ENCODE measurements at places on chromosomes 12 and 14. TPM values are rescaled to one million over a fixed set of nuclear protein-coding genes. Genes with fewer than 3 reads are reported as not detected.

The ARHGAP5 gene
- 166 TPM for total RNA-seq

The PCBP2 gene
- total RNA-seq = 1,058 TPM

The PLEKHG3 gene
- 142 TPM for total RNA-seq

The HOXC6 gene
- total RNA-seq = 17.4 TPM

The MGP gene
- 221 TPM for total RNA-seq

- no peak for DNase-seq
- peaks cover 9% of the 10 kb centered on the region for H3K4me1 ChIP-seq
- H3K27ac ChIP-seq = no peak overlapping the region
- H3K27me3 ChIP-seq = no peaks in the 10 kb centered on the region
Observed at GRCh38 chr14:91046488-91047072, 13.9 kb downstream of the RPS6KA5 start.

- peaks cover 16% of the 10 kb centered on the region for H3K4me1 ChIP-seq
- H3K27ac ChIP-seq = no peak overlapping the region
- H3K36me3 ChIP-seq = peaks cover 15% of the 10 kb centered on the region
- H3K27me3 ChIP-seq = no peaks in the 10 kb centered on the region
Observed at GRCh38 chr14:81473456-81474147, 60.1 kb downstream of the SEL1L start.

- H3K4me3 ChIP-seq = no peak overlapping the region
- DNase-seq = no peak
- H3K4me1 ChIP-seq = no peaks in the 10 kb centered on the region
- peaks cover 24% of the 10 kb centered on the region for H3K36me3 ChIP-seq
- no peak overlapping the region for H3K27ac ChIP-seq
Observed at GRCh38 chr12:57797933-57798332, 15.3 kb downstream of the TSFM start.
